HCT116 (cell line): ENCODE measurements at places on chromosomes 2 and 18. TPM values are rescaled to one million over a fixed set of nuclear protein-coding genes. Genes with fewer than 3 reads are reported as not detected.

The ATIC gene
- total RNA-seq: 173 TPM

DNA sequence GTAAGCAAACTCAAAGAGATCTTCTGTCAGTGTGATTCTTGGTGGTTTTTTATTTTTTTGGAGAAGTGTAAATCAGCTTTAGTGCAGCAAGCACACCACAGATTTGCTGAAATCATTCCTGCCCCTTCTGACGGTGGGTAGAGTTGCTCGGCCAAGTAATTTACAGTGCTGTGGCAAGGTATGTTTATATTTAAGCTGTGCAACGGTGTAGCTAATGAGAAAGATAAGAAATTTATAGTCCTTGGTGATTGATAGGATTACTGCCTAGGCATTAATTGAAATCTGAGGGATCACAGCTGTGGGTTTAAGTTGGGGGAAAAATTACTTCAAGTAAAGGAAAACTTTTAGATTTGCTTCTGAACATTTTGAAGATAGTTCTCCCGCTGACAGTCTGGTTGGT, 286.6 kb downstream of the AGAP1 start:
- H3K4me3 ChIP-seq: no peak overlapping the region
- H3K27me3 ChIP-seq: no peaks in the 10 kb centered on the region
- H3K36me3 ChIP-seq: no peaks in the 10 kb centered on the region
- H3K4me1 ChIP-seq: no peaks in the 10 kb centered on the region
- no peak for DNase-seq
- no peak overlapping the region for H3K27ac ChIP-seq

The CFAP65 gene
- total RNA-seq: 0.52 TPM

GRCh38 chr2:38409156-38410102, 32.4 kb upstream of the ATL2 start:
- H3K4me3 ChIP-seq: no peak overlapping the region
- no peaks in the 10 kb centered on the region for H3K27me3 ChIP-seq
- no peaks in the 10 kb centered on the region for H3K4me1 ChIP-seq
- H3K36me3 ChIP-seq: no peaks in the 10 kb centered on the region
- DNase-seq: no peak

The C2orf15 gene
- total RNA-seq: 1.9 TPM

The CRYGC gene
- total RNA-seq: not detected

DNA sequence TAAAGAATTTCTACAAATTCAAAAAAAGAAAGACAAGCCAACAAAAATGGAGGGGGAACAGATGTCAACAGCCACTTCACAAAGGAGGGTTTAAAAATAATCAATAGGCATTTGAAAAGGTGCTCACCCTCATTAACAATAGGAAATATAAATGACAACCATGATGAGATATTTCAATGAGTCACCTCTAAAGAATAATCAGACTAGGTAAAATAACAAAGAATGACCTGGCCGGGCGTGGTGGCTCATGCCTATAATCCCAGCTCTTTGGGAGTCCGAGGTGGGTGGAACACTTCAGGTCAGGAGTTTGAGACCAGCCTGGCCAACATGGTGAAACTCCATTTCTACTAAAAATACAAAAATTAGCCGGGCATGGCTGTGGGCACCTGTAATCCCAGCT, 133.6 kb downstream of the KCNE4 start:
- H3K4me3 ChIP-seq: no peak overlapping the region
- no peaks in the 10 kb centered on the region for H3K27me3 ChIP-seq
- peaks cover 7% of the 10 kb centered on the region; the same call in 1 of the 2 replicates for H3K4me1 ChIP-seq
- H3K27ac ChIP-seq: no peak overlapping the region
- no peaks in the 10 kb centered on the region for H3K36me3 ChIP-seq

DNA sequence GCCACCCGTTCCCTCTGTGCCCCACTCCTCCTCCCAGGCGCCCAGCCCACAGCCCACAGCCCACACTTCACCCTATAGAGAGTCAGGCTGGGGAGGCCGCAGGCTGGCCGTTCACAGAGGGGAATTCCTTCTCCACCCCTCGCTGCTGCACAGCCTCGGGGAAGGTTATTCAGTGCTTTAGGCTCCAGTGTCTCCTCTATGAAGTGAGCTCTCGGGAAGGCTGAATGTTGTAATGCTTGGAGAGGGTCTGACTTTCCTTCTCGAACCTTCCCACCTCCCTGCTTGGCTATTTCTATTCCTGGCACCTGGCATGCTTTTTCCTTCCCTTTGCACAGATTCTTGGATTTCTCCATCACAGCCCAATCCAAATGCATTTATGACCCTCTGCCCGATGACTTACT, 62.5 kb upstream of the SMAD7 start:
- H3K27ac ChIP-seq: no peak overlapping the region
- H3K36me3 ChIP-seq: no peaks in the 10 kb centered on the region
- H3K4me1 ChIP-seq: peaks cover 23% of the 10 kb centered on the region
- DNase-seq: no peak
- no peak overlapping the region for H3K4me3 ChIP-seq
- H3K27me3 ChIP-seq: no peaks in the 10 kb centered on the region

DNA sequence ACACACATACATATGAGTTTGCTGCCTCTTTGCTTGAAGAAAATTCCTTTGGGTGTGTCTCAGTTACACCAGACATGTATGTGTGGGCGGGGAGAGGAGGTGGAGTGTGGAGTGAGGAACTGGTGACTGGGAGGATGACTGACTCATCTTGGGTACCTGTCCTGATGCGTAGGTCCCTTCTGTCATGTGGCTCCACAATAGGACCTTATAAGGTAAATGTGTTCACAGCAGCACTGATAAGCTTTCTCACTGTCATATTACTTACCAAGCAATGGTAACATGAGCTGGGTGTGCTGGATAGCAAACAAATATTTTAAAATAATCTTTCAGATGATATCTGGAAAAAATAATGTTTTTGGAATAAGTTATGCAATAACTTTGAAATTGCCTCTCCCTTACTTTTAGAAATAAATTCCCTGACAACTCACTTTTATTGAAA, 45.1 kb downstream of the SLC9A2 start:
- no peak overlapping the region for H3K4me3 ChIP-seq
- no peaks in the 10 kb centered on the region for H3K36me3 ChIP-seq
- DNase-seq: peak; percentile 87

The SCYGR2 gene
- not detected for total RNA-seq

The AGAP1 gene
- 43.8 TPM for total RNA-seq

GRCh38 chr2:47767880-47768609, 14.9 kb upstream of the MSH6 start:
- no peak overlapping the region for H3K4me3 ChIP-seq
- DNase-seq: peak; percentile 43
- H3K4me1 ChIP-seq: peaks cover 3% of the 10 kb centered on the region; the same call in 1 of the 2 replicates
- H3K27me3 ChIP-seq: no peaks in the 10 kb centered on the region

The GCG gene
- not detected for total RNA-seq

- DNase-seq: no peak
- H3K27ac ChIP-seq: no peak overlapping the region
- no peaks in the 10 kb centered on the region for H3K27me3 ChIP-seq
- H3K36me3 ChIP-seq: no peaks in the 10 kb centered on the region
- H3K4me1 ChIP-seq: no peaks in the 10 kb centered on the region
- H3K4me3 ChIP-seq: no peak overlapping the region
Observed at GRCh38 chr2:23554054-23554697, 169.2 kb downstream of the KLHL29 start.

The B3GNT7 gene
- 6.1 TPM for total RNA-seq

The PLCL1 gene
- total RNA-seq: 0.07 TPM

GRCh38 chr18:34970106-34970505, 71.1 kb upstream of the MAPRE2 start:
- H3K36me3 ChIP-seq: no peaks in the 10 kb centered on the region
- H3K4me1 ChIP-seq: no peaks in the 10 kb centered on the region
- no peak overlapping the region for H3K27ac ChIP-seq
- DNase-seq: no peak
- H3K27me3 ChIP-seq: no peaks in the 10 kb centered on the region

The RAB6C gene
- total RNA-seq: not detected

- H3K4me3 ChIP-seq: no peak overlapping the region
- H3K27me3 ChIP-seq: no peaks in the 10 kb centered on the region
- H3K36me3 ChIP-seq: no peaks in the 10 kb centered on the region
- H3K4me1 ChIP-seq: peaks cover 16% of the 10 kb centered on the region
- no peak overlapping the region for H3K27ac ChIP-seq
Observed at GRCh38 chr18:21191596-21192307, 50.3 kb upstream of the GREB1L start.

GRCh38 chr18:37574113-37574512, 8.5 kb upstream of the CELF4 start:
- no peaks in the 10 kb centered on the region for H3K36me3 ChIP-seq
- 0 out of 2 replicates have a peak, but pooled peaks cover under 1% of the 10 kb centered on the region for H3K27me3 ChIP-seq
- H3K4me3 ChIP-seq: no peak overlapping the region
- no peak overlapping the region for H3K27ac ChIP-seq

DNA sequence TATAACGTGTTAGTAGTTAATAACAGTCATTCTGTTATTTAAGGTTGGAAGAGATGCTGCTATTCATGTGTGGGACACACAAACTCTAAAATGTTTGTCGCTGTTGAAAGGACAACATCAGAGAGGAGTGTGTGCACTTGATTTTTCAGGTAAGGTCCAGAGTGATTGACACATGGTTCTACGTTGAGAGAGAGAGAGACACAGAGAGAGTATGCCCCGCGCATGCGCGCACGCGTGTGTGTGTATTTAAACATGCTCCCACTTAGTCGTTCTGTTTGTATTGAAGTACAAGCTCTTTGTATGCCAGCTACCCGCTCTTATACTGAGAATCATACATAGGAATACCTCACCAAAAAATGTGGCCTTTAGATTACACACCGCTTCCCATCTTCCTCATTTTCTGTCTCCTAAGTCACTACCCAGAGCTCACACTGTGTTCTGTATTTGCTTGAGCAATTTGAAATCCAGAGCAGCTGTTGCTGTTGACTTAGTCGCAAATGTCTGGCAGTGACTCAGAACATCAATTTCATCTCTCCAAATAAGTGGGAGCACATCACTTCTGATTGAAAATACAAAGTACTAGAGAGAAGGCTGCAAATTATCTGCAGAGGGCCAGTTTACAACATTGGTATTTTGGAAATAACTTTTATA, 148.1 kb downstream of the EML6 start:
- H3K36me3 ChIP-seq: no peaks in the 10 kb centered on the region
- no peak overlapping the region for H3K27ac ChIP-seq
- H3K4me3 ChIP-seq: no peak overlapping the region
- H3K27me3 ChIP-seq: no peaks in the 10 kb centered on the region
- no peaks in the 10 kb centered on the region for H3K4me1 ChIP-seq
- no peak for DNase-seq

GRCh38 chr2:171741189-171741588, 53.9 kb downstream of the DYNC1I2 start:
- H3K27me3 ChIP-seq: no peaks in the 10 kb centered on the region
- DNase-seq: no peak
- H3K4me1 ChIP-seq: no peaks in the 10 kb centered on the region
- H3K36me3 ChIP-seq: peaks cover 18% of the 10 kb centered on the region; the same call in 1 of the 2 replicates
- H3K4me3 ChIP-seq: no peak overlapping the region

- H3K36me3 ChIP-seq: peaks cover 28% of the 10 kb centered on the region
- H3K27me3 ChIP-seq: no peaks in the 10 kb centered on the region
- peaks cover 65% of the 10 kb centered on the region for H3K4me1 ChIP-seq
- no peak overlapping the region for H3K4me3 ChIP-seq
- DNase-seq: peak; percentile 27
Observed at GRCh38 chr2:226618875-226619605, 180.6 kb downstream of the IRS1 start.

The DPYSL5 gene
- total RNA-seq: 8.4 TPM

DNA sequence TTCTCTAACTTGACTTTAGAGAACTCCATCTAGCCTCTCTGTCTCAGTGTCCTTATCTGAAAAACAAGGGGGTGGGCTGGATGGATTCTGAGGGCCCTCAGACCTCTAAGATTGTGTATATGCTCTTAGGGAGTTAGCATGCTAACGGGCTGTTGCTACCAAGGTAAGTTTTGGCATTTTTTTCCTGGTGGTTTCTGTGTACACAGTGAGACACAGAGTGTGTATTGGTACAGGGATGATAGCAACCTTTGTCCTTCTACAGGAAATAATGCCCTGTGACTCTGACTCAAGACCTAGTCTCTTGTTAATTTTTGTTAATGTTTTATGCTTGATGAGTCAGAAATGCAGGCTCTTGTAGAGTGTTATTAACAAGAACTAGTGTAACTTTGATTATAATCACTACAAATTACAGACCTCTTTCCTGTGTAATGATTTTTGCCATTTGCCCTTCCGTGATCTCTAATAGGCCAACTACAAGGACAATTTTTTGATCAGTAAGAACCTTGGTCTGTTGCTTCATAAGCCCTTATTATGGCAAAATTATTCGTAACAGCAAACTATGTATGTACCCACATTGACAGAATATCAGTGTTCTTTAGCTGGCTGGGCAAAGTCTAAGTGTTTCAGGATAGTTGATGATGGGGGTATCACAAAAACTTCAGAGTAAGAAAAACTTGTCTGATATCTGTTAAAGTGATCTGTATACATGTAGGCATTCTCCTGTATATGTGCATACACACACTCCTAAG, 89.7 kb downstream of the SPTBN1 start:
- no peaks in the 10 kb centered on the region for H3K27me3 ChIP-seq
- no peaks in the 10 kb centered on the region for H3K4me1 ChIP-seq
- no peaks in the 10 kb centered on the region for H3K36me3 ChIP-seq
- H3K4me3 ChIP-seq: no peak overlapping the region
- no peak overlapping the region for H3K27ac ChIP-seq

GRCh38 chr2:157620956-157621355, 7.7 kb downstream of the ACVR1C start:
- no peaks in the 10 kb centered on the region for H3K36me3 ChIP-seq
- no peak overlapping the region for H3K4me3 ChIP-seq
- no peaks in the 10 kb centered on the region for H3K4me1 ChIP-seq
- H3K27me3 ChIP-seq: no peaks in the 10 kb centered on the region

The TRMT61B gene
- total RNA-seq: 12.8 TPM

The PLGLB2 gene
- total RNA-seq: 0.91 TPM

- no peak overlapping the region for H3K27ac ChIP-seq
- no peaks in the 10 kb centered on the region for H3K27me3 ChIP-seq
- H3K4me1 ChIP-seq: peaks cover 16% of the 10 kb centered on the region
- no peak for DNase-seq
Observed at GRCh38 chr2:29262681-29263260, 147.6 kb downstream of the CLIP4 start.

DNA sequence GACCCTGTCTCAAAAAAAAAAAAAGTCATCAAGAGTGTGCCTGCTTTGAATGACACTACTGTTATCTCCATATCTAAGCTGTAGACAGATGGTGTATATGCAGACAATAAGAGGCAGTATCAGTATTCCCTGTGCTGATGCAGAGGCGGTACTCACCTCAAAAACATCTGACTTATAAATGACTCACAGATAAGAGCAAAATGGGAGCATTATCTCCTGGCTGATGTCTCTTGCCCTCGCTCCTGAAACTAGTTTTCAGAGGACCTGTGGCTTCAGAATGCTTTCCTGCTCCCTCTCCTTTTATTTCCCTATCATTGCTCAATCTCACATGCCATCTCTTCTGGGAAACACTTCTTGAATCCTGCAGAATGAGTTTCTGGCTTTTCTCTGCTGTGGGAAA, 289.6 kb downstream of the PTPRM start:
- H3K36me3 ChIP-seq: no peaks in the 10 kb centered on the region
- no peak overlapping the region for H3K4me3 ChIP-seq
- H3K27ac ChIP-seq: no peak overlapping the region
- H3K4me1 ChIP-seq: peaks cover 9% of the 10 kb centered on the region
- H3K27me3 ChIP-seq: no peaks in the 10 kb centered on the region
